ENCODE measurements at places on chromosomes 16 and 17. TPM values are rescaled to one million over a fixed set of nuclear protein-coding genes. Genes with fewer than 3 reads are reported as not detected.

The LCAT gene
- total RNA-seq: 73.8 TPM

The CAPNS2 gene
- 2.2 TPM for total RNA-seq

The KRT26 gene
- total RNA-seq: not detected

The SKAP1 gene
- total RNA-seq: 3.4 TPM

The HOXB1 gene
- 0.24 TPM for total RNA-seq

The TNFSF13 gene
- 4.3 TPM for total RNA-seq

The CDIP1 gene
- total RNA-seq: 28.2 TPM

The ACADVL gene
- total RNA-seq: 385 TPM

The TMEM114 gene
- total RNA-seq: not detected

The MPP2 gene
- total RNA-seq: 11.6 TPM

The RUNDC3A gene
- total RNA-seq: 0.34 TPM

The HCRT gene
- total RNA-seq: not detected

The KRTAP17-1 gene
- not detected for total RNA-seq

The CPHXL2 gene
- not detected for total RNA-seq

The HSD3B7 gene
- total RNA-seq: 3.6 TPM

The SLC47A2 gene
- not detected for total RNA-seq

The PIMREG gene
- 12.1 TPM for total RNA-seq

The SPATA2L gene
- total RNA-seq: 9.5 TPM
